ENCODE measurements at places on chromosomes 3 and 15.

- no peak for DNase-seq
These were observed 56.1 kb downstream of the VGLL3 start for GRCh38 chr3:86934851-86935250.

- DNase-seq, result no peak
These were observed 79.4 kb downstream of the PEX5L start for GRCh38 chr3:179957264-179957845.

DNA sequence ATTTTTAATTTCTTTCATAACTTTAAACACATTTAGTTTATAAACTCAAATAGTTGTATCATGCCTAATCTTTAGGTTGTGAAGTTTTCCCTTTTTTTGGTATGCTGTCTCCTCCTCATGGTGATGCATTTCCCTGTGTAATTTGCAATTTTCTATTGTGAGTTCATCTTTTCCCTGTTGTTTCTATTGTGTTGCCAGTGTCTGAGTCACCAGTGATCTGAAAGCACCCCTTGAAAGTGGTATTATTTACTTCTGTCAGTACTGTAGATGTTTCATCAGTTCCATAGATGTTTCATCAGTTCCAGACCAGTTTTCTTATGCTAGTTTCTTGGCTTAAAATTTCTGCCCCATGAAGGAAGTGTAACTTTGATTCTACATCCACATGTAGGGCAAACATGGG is 80.6 kb downstream of the OXSM start:
- no peak for DNase-seq

DNA sequence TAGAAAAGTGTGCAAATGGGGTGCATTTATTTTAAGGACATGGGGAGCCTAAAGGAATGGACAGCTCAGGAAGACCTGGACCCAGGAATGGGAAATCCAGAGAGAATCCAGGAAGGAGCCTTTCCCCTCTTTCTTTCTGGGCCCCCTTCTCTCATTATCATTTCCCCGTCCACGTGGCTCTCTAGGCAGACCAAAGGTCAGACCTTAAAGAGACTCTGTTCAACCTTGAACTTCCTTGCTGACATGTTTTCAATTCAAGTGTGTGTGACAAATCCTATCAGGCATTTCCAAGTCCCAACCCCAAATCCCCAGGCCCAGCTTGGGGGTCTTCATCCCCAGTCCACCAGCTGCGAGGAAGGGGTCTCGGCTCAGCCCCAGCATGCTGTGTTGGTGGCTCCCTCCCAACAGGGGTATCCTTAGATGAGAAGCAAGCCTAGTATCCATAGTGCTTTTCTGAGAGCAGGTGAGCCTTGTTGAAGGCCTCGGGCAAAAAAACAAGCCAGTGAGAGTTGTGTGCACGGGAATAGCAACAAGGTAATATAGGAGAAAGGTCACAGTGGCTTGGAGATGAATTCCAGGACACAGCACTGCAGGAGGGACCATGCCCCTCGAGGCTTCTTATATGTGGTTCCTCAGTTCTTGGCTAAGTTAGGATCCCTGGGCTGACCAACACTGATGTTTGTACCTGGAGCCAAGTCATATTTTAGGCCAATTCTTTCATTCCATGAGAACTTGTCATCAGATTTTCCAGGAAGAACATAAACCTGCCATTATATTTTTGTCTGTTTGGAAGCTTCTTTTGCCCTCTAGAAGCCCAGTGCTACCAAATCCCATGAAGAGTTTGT is 130.0 kb downstream of the ASB7 start:
- DNase-seq, result no peak

GRCh38 chr3:41602121-41602520 is 359.8 kb downstream of the ULK4 start:
- no peak for DNase-seq

Measured in cerebellar cortex (tissue), 1 donor.